GM23248 (cell line): ENCODE measurements at places on chromosomes 3 and 15. TPM values are rescaled to one million over a fixed set of nuclear protein-coding genes. Genes with fewer than 3 reads are reported as not detected.
A peak's percentile ranks its signal among the peaks of the same experiment; 100 is the strongest.

The UPK1B gene
- total RNA-seq, result 0.13 TPM in 1 of 2 replicates, not detected in the other

The FOXB1 gene
- total RNA-seq, result not detected in 2 replicates

The TRIM42 gene
- total RNA-seq, result not detected in 2 replicates

GRCh38 chr3:8937064-8938020, 25.9 kb downstream of the RAD18 start:
- peak overlapping the region; percentile 87 for H3K27ac ChIP-seq
- H3K27me3 ChIP-seq, result no peaks in the 10 kb centered on the region
- peak overlapping the region; percentile 30 for H3K4me3 ChIP-seq
- DNase-seq, result peak; percentile 91

DNA sequence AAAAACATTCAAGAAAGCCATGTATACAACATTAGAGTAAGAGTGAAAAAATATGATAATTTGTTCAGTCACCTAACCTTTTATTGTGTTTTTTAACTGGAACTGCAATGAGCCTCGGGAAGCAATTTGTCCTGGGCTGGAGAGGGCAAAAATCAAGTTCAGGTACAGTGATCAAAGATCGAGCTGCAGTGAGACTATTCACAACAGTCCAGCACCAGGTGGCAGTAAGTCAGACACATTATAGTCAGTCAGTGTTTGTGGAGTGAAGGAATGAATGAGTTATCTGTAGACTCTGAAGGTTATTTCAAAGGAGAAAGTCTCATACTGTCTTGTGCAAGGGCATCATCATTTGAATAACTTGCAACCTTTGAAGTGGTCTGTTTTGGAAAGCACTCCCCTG, 116.6 kb downstream of the CHDH start:
- DNase-seq, result peak; percentile 28
- no peak overlapping the region for H3K27ac ChIP-seq
- no peaks in the 10 kb centered on the region for H3K36me3 ChIP-seq
- no peaks in the 10 kb centered on the region for H3K4me1 ChIP-seq
- H3K27me3 ChIP-seq, result no peaks in the 10 kb centered on the region; the same call in 1 of the 2 replicates

DNA sequence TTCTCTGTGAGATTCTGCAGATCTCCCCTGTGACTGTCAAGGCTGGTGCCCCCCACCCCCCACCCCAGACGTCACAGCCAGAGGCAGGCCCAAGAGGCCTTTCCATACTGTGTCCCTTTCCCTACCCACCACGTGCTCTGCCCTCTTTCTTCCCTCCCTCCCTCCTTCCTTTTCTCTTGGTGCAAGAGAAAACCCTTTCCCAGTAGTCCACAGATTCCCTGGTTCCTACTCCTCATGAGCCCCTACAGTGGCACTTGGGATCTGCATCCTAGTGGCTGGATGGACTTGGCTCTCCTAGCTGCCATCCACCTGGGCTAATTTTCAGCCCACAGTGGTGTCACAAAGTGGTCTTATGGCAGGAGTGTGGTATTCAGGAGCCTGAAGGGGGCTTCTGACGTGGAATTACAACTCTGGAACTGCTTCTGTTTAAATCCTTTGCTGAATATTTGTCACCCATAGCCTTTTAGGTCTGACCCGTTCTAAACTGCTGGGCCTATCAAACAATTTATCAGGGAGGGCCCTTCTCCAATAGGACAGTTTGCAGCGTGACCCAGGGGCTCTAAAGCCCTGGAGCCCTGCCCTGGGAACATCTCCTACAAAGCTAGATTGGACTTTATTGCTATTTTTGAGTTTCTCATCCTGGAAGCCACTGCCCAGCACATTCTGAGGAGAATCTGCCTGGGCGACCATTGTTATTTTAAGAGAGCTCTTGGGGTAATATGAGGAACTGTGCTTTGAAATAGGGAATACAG, 35.3 kb downstream of the KLF13 start:
- no peak overlapping the region for H3K27ac ChIP-seq
- no peak for DNase-seq
- no peaks in the 10 kb centered on the region for H3K36me3 ChIP-seq
- H3K4me3 ChIP-seq, result no peak overlapping the region
- peaks cover 19% of the 10 kb centered on the region for H3K4me1 ChIP-seq

DNA sequence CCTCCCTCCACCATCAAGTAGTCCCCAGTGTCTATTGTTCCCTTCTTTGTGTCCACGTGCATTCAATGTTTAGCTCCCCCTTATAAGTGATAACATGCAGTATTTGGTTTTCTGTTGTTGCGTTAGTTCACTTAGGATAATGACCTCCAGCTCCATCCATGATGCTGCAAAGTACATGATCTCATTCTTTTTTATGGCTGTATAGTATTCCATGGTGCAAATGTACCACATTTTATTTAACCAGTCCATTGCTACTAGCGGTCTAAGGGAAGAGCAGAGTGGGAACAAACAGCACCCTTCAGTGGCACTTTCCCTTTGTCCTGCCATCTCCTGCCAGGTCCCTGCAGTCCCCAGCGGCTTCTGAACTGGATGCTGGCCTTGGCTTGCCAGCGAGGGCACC, 69.1 kb downstream of the LRRK1 start:
- H3K4me3 ChIP-seq, result no peak overlapping the region
- peaks cover 7% of the 10 kb centered on the region; the same call in 1 of the 2 replicates for H3K4me1 ChIP-seq
- DNase-seq, result no peak

GRCh38 chr3:162489853-162490252, 993.2 kb downstream of the OTOL1 start:
- H3K4me1 ChIP-seq, result peaks cover 23% of the 10 kb centered on the region
- H3K27me3 ChIP-seq, result no peaks in the 10 kb centered on the region
- no peak overlapping the region for H3K4me3 ChIP-seq

- no peak overlapping the region for H3K27ac ChIP-seq
- H3K4me1 ChIP-seq, result no peaks in the 10 kb centered on the region
- no peaks in the 10 kb centered on the region for H3K27me3 ChIP-seq
- DNase-seq, result no peak
Measured at GRCh38 chr3:41126961-41127360, 72.3 kb upstream of the CTNNB1 start.

DNA sequence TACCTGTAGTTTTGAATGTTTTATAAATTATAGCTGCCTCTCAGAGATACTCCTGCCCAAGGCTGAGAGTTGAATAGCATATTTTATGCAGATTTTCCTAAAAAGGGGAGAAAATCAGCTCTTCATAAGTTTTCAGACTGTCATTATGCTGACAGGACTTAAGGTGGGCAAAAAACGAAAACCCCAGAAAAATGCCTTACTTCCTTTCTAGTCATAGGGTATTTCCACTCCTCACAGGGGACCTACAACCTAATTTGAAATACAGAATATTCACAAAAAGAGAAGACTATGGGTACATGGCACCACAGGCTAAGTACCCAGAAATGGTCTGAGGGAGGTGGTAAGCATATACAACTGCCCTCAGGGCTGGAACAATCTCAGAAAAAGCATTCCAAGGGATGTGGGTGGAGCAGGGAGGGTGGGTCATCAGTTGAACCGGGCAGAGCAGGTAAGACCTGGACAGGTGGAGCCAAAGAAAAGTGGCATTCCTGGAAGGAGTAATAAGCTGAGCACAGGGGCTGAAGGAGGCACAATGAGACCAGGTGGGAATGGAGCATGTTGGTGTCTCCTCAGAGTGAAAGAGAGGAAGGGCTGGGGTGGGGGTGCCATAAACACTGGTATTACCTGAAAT, 10.6 kb upstream of the OXSR1 start:
- H3K4me3 ChIP-seq, result 0 out of 2 replicates have a peak overlapping the region, but pooled peaks have one; percentile 5
- DNase-seq, result no peak
- no peaks in the 10 kb centered on the region for H3K27me3 ChIP-seq
- peaks cover 21% of the 10 kb centered on the region for H3K4me1 ChIP-seq

DNA sequence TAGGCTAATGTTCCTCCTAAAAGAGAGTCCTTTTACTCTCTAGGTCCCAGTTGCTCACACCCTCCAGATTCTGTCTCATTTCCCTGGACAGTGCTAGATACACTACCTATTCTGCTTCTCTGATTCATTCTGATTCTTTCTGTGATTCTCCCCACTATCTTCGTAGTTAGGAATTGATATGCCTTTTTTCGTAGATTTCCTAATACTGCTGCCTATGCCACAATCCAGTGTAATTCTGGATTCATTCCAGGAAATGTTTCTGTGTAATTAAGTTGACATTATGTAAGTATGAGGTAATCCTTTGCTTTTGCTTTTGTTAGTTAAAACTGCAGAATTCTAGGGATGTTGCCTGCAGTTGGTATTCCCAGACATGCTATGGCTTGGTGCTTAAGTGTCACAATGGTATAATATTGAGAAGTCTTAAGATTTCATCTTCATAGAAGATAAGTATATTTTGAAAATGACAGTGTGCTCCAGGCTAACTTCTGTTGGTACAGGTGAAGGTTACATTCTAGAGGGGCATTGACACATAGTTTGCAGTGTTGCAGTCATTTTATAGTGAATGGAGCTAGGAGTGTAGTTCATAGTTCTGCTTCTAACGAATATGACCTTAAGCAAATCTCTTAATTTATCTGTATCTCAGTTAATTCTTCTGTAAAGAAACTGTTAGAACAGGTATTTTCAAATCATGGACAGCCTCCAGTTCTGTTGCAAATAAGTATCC, 54.3 kb downstream of the RIOX2 start:
- H3K27ac ChIP-seq, result no peak overlapping the region
- H3K27me3 ChIP-seq, result no peaks in the 10 kb centered on the region
- peak; percentile 47 for DNase-seq
- H3K36me3 ChIP-seq, result peaks cover 17% of the 10 kb centered on the region; the same call in 1 of the 2 replicates
- no peaks in the 10 kb centered on the region for H3K4me1 ChIP-seq
- H3K4me3 ChIP-seq, result no peak overlapping the region
